ENCODE measurements at places on chromosomes 2 and 18.

GRCh38 chr2:86036669-86037138 is 69.0 kb downstream of the POLR1A start:
- DNase-seq = no peak

GRCh38 chr2:152363936-152364335 is 29.0 kb downstream of the FMNL2 start:
- no peak for DNase-seq

DNA sequence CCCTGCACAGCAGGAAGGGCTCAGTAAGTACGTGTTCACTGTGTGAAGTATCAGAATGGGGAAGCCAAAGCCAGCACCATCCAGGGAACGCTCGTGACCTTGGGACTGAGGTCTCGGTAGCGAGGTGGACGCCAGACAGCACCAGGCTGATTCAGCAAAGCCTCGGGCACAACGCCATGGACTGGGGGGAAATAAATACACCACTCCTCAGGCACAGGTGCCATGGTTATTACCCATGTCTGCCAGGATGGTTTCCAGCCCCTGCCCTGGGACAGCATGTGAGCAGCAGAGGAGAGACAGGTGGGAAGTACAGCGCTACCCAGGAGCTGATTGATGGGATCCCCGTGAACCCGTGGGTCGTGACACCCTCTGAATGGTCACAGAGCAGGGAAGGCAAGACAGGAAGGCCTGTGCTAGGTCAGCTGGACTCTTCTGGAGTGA is 53.0 kb downstream of the REEP1 start:
- DNase-seq = no peak

GRCh38 chr2:24707143-24707542 is 86.0 kb downstream of the PTRHD1 start:
- no peak for DNase-seq

DNA sequence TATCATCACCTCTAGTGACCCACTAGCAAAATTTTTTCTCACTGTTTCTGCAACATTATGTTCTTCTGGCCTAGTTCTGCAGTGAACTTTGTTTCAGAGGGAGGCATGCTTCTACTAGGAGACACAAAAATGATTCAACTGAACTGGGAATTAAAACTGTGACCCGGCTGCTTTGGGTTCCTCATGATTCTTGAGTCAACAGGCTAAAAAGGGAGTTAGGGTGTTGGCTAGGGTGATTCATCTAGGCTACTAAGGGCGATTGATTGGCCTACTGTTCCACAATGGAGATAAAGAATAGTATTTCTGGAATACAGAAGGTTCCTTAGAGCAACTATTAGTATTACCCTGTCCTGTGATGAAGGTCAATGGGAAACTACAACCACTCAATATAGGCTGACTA is 179.5 kb downstream of the PPP1R1C start:
- no peak for DNase-seq

DNA sequence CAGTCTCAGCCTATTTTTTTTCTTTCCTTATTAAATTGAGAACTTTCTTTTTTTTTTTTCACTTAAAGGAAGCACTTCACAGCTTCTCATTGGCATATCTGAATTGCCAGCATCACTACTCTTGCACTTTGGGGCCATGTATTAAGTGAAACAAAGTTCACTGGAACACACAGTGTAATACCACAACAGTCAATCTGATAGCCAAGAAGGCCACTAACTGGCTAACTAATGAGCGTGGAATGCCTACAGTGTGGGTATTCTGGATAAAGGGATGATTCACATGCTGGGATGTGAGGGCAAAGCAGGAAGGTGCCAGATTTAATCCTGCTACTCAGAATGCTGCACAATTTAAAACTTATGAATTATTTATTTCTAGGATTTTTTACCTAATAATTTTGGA is 11.7 kb upstream of the C18orf63 start:
- DNase-seq = no peak

DNA sequence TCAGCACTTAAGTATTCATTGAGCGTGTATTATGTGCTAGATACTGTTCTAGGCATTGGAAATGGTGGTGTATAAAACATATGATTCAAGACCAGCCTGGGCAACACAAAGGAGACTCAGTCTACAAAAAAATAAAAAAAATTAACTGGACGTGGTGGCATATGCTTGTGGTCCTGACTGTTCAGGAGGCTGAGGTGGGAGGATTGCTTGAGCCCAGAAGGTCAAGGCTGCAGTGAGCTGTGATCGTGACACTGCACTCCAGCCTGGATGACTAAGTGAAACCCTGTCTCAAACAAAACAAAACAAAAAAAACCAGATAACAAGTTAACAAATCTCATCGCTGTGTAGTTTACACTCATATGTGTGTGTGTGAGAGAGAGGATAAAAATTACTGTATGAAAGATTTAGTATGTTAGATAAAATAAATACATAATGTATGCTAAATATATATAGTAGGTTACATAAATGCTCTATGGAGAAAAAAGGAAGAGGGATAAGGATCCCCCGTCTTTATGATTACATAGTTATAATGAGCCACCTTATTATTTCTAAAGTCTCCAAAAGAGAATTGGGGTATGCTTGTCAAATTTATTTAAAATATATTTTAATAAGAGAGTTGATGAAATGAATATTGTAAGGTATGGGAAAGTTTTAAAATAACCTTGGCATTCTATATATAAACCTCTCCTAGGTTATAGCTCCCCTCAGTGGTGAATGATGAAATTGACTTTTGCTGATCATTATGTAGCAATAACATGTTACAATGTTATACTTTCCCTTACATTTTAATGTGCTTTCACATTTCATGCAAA is 69.2 kb downstream of the EHBP1 start:
- peak; percentile 44 for DNase-seq

DNA sequence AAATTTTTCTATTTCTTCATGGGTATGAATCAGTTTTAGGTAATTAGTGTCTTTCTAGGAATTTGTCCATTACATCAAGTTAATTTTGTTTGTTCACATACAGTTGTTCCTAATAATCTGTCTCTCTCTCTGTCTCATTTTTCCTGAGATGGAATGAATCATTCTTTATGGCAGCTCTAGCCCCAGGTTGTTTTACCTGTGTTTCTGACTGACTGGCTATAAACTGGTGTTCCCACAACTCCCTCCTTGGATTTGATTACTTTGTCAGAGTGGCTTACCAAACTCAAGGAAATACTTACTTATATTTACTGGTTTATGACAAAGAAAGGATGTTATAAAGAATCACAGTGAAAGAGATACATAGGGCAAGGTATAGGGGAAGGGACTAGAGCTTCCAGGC is 15.1 kb downstream of the ADNP2 start:
- no peak for DNase-seq

GRCh38 chr2:240449764-240450531 is 14.5 kb downstream of the GPC1 start:
- DNase-seq = peak; percentile 18

- no peak for DNase-seq
Observed at GRCh38 chr2:173874894-173875237, 90.3 kb downstream of the SP3 start.

- DNase-seq = no peak
Observed at GRCh38 chr2:7061921-7062320, 144.7 kb downstream of the RNF144A start.

DNA sequence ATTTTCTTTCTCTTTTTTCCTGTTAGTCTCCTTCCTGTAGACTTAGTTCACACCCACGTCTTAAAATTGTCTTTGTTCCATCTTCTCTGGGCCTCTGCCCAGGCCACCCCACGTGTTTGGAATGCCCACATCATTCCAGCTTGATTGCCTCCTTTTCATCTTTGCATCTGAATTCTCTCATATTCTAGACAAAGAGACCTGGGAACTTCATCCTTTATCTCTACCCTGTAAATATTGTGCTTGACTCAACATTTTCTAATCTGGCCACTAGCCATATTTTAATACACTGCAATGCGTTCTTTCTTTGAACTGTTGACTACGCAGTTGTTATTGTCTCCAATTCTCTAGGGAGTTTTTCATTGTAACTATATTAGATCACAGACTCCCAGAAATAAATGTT is 187.5 kb upstream of the NRXN1 start:
- DNase-seq = peak; percentile 81

GRCh38 chr2:68653538-68653982 is 10.2 kb downstream of the PROKR1 start:
- peak; percentile 89 for DNase-seq

DNA sequence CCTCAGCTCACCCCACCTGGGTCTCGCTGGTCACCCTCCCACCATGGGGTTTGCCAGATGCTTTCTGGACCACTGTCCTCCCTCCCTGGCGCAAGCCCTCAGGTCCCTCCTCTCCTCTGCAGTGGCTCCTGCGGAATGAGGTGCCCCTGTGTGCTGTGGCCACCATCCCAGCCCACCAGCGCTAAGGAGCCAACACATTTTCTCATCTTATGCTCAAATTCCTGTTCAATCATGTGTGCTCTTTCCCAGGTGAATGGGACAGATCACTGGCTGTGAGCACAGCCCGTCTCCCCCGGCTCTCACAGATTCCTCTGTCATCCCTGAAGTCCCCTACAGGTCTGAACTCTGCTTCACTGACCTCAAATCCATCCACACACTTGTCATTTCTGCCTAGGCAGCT is 15.2 kb upstream of the CCDC74B start:
- no peak for DNase-seq

GRCh38 chr2:1900732-1901131 is 156.4 kb upstream of the PXDN start:
- peak; percentile 52 for DNase-seq

DNA sequence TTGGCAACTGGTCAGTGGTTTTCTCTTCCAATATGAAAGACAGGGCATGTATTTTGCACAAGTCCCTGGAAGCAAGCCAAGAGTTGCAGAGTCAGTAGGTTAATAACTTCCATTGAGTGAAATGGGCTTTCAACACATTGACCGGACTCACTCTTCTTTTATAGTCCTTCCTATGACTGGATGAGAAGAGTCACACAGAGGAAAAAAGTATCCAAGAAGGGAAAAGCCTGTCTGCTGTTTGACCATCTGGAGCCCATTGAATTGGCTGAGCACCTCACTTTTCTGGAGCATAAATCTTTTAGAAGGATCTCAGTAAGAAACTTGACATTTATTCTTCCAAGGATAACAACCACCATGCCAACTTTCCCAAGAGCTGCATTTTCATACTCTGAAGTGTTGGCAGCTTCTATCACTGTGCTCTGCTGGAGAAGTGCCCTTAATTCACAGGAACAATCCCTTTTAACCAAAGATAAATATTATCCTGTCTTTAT is 45.4 kb downstream of the RASGRP3 start:
- DNase-seq = no peak

DNA sequence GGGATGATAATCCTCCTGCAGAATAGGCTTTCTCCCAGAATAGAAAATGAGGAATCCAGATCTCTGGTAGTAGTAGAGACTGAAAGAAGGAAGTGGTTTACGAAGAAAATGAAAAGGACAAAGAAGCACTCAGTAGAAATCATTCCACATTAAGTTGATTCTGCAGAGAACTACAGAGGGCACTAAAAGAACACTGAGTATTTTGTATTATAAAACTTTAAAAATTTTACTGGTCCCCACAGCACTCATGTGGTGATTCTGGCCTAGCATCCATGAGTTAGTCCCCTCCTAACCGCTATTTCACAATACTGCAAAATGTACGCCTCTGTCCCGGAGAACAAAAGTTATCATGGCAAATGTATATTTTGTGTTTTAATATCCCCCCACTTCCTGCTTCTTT is 42.9 kb upstream of the SLC35F5 start:
- no peak for DNase-seq

DNA sequence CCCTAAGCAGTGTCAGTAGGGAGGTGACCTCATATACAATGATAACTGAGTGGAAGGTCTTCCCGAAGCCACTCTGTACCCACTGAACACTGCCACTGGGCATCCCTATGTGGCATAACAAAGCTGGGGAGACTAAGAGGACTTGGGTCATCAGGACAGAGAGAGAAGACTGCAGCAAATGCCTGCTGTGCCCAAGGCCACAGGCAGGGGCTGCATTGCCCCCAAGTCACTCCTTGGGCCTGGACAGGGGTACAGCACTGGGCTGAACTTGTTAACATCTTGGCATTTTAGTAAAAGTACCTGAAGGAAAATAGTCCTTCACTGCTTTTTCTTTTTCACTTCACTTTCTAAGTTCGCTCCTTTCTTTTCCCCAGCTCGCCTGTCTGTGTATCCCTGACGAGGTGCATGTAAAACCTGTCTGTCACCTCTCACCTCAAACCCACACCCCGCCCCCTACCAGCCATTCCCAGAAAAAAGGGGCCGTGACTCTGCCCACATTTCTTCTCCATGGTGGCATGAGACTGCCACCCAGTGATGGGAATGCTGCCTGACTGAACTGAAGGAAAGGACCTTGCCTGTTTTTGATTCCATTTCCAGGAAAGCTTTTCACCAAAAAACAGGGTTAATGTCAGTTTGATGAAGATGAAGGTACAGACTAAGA is 62.9 kb downstream of the MTHFD2 start:
- DNase-seq = peak; percentile 32

Measured in A673 (cell line).